ENCODE measurements at places on chromosomes 3 and 15. TPM values are rescaled to one million over a fixed set of nuclear protein-coding genes. Genes with fewer than 3 reads are reported as not detected.

Gene CYP1A1
- 0.76 TPM for total RNA-seq

Gene DGKG
- total RNA-seq: 0.27 TPM

Gene KLHL25
- 3.8 TPM for total RNA-seq

Gene CADM2
- not detected for total RNA-seq

Gene TMEM212
- total RNA-seq: not detected

Gene IP6K2
- 39.9 TPM for total RNA-seq

Gene RCCD1
- total RNA-seq: 11.1 TPM

Gene ZBTB38
- total RNA-seq: 21.0 TPM

Gene NAA50
- total RNA-seq: 273 TPM

Gene CLDN18
- 0.08 TPM for total RNA-seq

Gene MRPS25
- total RNA-seq: 81.1 TPM

Gene PTPRG
- 0.10 TPM for total RNA-seq

Gene C3orf49
- not detected for total RNA-seq

Gene PDE8A
- total RNA-seq: 17.8 TPM

GRCh38 chr3:195582947-195583346, 793 bp downstream of the APOD start:
- DNase-seq: no peak

DNA sequence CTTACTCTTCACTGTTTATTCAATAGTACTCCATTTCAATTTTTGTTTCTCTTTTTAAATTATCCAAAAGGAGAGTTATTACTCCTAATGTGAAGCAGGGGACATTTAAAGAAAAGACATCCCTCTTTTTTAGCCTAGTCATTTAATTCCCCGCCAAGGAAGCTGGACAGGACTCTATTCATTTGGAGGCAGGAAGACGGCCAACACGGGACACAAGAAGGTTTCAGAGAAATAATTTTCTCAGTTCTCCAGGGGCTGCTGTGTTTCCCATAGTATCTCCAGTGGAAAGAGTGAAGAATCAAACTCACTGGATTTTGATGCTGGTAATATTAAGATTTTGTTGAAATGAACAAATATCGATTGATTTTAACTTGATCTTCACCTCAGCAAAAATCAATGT, 833.7 kb downstream of the ROBO2 start:
- DNase-seq: no peak

DNA sequence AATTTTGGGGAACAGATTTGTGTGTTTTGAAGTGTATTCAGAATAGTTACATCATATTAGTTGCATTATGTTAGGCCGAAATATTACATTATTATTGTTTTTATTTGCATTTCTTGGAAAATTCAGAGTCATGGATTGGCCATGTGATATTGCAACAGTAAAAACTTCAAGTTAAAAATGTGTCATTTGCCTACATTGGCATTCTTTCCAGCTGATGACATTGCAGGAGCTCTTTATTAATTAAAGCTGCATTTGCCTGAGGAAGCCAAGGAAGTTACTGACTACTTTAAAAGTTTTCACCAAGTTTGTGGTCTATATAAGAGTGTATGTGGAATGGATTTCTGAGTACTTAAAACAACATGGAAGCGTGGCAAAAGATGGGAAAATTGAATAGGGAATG, 726.4 kb upstream of the SGO1 start:
- DNase-seq: no peak

- no peak for DNase-seq
These were observed 44.6 kb downstream of the THBS1 start for GRCh38 chr15:39625451-39625850.

DNA sequence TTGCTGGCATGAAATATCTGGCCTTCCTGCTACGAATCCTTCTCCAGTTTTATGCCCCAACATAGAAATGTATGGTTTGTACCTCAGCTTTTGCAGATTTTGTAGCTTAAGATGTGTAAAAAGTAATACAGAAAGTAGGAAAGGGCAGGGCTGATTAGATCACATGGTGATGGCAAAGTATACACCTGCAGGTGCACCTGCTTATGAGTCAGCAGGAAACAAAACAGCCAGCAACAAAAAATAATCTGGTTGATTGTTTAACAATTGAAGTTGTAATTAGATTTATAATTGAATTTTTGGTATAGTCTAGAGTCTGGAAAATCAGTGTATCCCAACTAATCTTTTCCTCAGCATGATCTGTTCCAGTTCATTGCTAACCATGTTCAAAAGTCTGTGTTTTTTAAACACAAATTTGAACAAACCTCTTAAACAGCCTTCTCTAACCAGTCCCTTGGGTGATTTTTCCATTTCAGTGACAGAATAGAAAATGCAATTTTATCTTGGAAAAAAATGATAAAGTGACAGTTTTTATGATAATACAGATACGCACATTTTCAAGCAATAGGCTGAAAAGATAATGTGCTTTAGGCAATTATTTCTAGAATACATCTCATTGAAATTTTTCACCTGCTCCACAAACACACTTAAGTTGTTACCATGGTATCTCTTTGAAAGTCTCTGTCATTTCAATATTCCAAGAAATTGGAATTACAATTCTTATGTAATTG, 477.4 kb downstream of the NAALADL2 start:
- no peak for DNase-seq

GRCh38 chr15:70559265-70560239, 203.8 kb downstream of the UACA start:
- DNase-seq: peak; percentile 50

DNA sequence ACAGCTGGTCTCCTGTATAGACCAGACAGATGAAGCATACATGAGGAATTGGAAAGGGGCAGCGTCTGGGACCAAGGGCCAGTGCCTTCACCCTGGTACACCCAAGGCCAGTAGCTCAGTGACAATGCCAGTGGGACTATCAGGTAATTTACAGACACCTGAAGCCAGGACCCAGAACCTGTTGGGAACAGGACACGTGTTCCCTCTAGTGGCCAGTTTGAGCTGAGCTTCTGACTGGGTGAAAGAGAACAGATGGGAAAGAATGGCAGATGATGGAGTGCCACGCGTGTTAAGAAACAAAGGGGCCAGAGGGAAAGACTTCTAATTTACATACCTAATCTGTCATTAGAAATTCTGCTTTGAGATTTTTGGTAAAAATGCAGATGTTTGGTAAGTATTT, 5.1 kb upstream of the SLC25A38 start:
- peak; percentile 53 for DNase-seq

DNA sequence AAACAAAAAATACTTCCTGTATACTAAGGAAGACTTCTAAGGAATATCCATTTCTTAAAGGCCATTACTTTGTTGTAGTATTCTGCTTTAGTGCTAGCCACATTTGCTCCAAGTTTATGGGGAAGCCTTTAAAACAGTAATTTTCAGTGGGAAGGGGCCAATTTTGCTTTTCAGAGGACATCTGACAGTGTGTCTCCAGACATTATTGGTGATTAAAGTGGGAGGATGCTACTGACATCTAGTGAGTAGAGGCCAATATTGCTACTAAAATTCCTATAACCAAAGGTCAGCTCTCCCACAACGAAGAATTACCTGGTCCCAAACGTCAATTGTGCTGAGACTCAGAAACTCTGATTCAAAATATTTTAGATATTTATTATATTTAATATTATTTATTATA, 24.8 kb downstream of the SLC28A2 start:
- DNase-seq: no peak

DNA sequence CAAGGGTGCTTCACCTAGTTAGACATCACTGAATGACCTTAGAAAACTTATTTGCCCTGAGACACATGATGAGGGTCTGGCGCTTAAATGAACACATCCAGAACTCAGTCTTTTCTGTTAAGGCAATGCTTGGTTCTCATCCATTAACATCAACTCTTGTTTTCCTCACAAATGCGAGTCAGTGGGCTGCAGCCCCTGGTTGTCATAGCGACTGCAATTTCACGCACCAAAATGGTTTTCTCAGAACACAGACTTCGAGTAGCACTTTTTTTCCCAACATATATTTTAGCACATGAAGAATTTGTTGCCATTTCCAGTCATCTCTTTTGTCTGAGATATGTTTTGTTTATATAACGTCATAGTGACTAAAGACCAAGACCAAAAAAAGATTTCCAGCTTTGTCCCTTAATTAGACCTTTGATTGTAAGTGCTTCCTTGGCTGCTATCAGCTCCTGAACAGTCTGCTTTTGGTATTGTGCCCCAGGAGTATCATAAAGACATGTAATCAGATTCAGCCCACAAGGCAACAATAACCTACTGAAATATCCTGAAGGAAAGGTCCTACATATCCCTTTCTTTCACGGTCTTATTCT, 68.5 kb downstream of the GPR176 start:
- no peak for DNase-seq

- DNase-seq: no peak
These were observed 14.9 kb downstream of the UBE2E2 start for GRCh38 chr3:23217872-23218554.

DNA sequence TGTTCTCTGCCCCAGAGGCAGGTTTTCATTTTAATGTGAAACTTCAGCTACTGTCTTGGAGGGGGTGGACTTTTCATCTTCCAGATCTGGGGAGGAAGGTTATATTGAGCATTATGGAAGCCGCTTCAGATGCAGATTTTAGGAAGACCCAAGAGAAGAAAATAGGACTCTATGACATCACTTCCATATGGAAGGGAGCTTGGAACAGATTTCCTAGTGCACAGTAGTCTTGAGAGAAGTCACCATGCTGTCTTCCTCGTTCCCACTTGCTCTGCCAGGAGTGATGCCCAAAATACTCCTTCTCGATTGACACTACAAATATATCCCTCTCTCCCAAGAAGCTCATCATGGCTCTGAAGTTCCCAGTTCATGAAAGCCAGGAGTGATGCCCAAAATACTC, 197.2 kb downstream of the ATP10A start:
- DNase-seq: no peak

- no peak for DNase-seq
These were observed 15.6 kb downstream of the LRRK1 start for GRCh38 chr15:100934726-100935125.

GRCh38 chr3:13863965-13864595, 15.8 kb downstream of the WNT7A start:
- DNase-seq: no peak

GRCh38 chr3:185029086-185029485, 123.8 kb downstream of the C3orf70 start:
- DNase-seq: no peak

GRCh38 chr3:159781867-159782266, 206.8 kb upstream of the IL12A start:
- DNase-seq: no peak

GRCh38 chr3:156762631-156763185, 63.4 kb upstream of the LEKR1 start:
- DNase-seq: no peak

GRCh38 chr3:125229707-125230106, 17.2 kb upstream of the SLC12A8 start:
- DNase-seq: no peak

DNA sequence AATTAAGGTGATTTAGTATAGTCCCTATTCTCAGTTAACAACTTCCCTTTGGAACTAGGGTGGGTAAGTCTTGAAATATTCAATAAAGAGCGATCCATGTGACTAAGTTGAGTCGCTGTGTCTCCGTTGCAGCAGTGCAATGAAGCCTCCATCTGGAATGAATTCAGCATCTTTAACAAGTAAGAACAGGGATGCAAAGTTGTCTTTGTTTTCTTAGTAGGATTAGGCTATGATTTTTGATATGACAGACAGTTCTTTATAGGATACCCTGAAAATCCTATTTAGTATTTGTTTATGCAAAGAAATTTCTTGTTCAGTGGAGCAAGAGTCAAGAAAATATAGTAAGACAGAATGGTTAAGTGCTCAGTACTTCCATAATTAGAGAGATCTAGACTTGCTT, 52.7 kb downstream of the RBMS3 start:
- DNase-seq: no peak

- no peak for DNase-seq
These were observed 62.1 kb downstream of the SLC49A4 start for GRCh38 chr3:122857019-122857418.

DNA sequence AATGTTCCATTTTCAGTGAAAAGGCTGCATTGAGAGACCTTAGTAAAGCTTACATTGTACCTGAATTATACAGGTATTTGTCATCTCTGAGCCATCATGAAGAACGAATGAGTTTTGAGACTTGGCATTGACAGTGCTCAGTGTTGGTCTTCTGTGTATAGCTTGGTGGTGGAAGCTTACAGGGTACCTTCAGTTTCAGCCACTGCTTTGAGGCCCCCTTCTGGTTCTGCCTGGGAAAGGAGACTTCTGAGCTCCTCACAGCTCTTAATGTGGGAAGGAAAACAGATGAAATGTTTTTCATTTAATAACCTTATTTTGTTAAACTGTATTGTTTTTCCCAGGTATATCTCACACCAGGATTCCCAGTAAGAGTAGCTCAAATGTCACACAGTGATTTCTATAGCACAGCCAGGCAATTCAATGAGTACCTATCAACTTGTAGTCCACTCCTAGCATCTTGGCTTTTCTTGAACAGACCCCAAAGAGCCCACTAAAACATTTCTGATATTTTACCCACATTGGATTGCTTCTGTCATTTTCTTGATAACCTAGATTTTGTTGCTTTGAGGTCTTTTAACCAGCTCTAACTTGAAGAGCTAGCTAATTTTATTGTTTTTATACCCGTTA, 5.6 kb downstream of the SERPINI1 start:
- peak; percentile 21 for DNase-seq

- DNase-seq: no peak
These were observed 223.6 kb upstream of the TBL1XR1 start for GRCh38 chr3:177420651-177421480.

GRCh38 chr15:34501131-34501530, 63.5 kb upstream of the GOLGA8A start:
- no peak for DNase-seq

- no peak for DNase-seq
These were observed 36.5 kb downstream of the ADAMTS9 start for GRCh38 chr3:64651303-64651702.

DNA sequence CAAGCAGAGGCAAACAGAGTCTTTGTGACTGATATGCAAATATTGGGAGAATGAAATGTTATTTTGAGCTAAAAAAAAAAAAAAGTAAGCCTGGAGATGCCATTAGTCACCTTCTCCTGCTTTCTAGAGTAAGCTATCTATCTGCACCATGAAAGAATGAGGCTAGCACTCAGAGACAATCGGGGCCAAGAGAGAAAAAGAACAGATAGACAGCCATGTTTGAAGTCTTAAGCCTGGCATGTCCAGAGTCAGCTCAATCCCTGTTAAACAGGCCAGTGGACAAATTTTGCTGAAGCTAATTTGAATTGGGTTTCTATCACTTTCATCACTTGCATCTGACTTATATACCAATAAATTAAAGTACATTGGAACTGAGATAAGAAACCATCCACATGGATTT, 204.4 kb downstream of the SLC9A9 start:
- DNase-seq: no peak

DNA sequence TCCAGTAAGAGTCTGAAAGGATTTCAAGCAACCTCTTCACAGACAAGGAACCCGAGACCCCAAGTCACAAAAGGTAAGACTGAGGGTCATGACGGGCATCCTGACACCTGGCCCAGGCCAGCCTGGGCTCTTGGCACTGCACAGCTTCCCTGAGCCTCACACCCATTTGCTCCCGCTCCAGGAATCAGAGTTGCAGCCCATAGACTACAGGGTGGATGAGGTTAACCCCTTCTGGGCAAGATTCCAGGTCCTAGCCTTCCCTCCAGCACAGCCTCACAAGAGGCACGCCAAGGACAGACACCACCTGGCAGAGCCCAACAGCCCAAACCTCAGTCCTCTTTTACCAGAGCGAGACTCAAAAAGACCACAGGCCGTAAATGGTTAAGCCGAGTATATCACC, 36.2 kb downstream of the RBPMS2 start:
- DNase-seq: no peak
